ENCODE measurements at places on chromosomes 4 and X. TPM values are rescaled to one million over a fixed set of nuclear protein-coding genes. Genes with fewer than 3 reads are reported as not detected.

GRCh38 chr4:55001538-55001937 lies 123.9 kb downstream of the KDR start:
- DNase-seq, result no peak

GRCh38 chr4:24236532-24236931 lies 346.7 kb upstream of the PPARGC1A start:
- no peak for DNase-seq

The RAB9A gene
- 7.5 TPM for total RNA-seq

- DNase-seq, result no peak
Measured at GRCh38 chr4:125313497-125313896, 1.3 kb upstream of the FAT4 start.

- DNase-seq, result no peak
Measured at GRCh38 chr4:81827577-81828202, 356.0 kb upstream of the RASGEF1B start.

DNA sequence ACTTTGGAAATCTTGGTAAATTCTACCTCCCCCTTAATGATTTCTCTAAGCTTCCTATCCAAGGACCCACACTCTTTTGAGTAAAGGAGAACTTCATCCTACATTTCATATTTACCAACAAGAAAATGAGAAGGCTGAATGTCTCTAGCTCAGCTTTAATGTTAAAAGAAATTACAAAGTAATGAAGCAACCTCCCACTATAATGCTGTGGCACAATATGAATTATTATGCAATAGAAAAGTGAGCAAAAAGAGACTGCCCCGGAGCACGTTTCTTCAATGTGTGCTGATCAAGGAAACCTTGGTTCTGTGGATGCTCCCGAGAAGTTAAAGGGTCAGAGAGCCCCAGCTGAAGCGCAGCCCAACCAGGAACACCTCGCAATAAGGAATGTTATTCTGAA lies 9.1 kb upstream of the TBC1D1 start:
- no peak for DNase-seq

DNA sequence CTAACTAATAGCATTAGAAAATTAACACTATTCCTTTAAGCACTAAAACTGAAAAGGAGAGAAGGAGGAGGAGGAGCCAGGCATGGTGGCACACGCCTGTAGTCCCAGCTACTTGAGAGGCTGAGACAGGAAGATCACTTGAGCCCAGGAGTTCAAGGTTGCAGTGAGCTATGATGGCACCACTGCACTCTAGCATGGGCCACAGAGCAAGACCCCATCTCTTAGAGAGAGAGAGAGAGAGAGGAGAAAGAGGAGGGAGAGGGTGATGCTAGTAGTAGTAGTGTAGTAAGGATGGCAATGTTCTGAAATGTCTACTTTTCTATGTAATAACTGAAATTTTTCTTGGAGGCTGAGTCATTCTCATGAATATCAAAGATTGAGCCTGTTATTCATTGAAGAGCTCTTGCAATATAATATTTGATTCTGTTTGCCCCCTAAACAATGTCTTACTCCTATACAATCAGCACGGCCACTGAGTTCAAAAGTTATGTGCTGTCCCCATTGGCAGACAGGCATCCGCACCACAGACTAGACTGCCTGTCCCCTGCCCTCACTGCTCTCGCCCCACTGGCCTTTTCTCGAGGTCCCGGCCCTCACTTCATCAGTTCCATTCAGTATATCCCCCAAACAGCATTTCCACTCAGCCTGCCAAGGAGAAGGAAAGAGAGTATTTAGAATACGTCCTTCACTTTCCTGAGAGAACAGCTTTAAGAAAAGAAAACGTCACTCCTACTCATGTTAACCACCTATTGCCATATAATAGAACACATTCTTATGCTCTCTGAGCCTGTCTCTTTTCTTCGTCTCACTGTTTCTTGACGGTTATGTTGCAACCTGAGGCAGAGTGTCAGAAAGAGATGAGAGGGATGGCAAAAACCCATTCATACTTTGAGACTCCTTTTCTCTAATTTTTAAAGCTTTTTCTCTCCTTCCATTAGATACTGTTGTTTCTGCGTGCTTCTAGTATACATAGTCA lies 238.1 kb downstream of the PALLD start:
- DNase-seq, result no peak

The RAB41 gene
- 4.2 TPM for total RNA-seq

The AFF1 gene
- 98.5 TPM for total RNA-seq

The ITIH6 gene
- total RNA-seq, result not detected

The PCDH19 gene
- total RNA-seq, result 0.79 TPM

- peak; percentile 53 for DNase-seq
Measured at GRCh38 chrX:119004920-119005524, 30.6 kb downstream of the LONRF3 start.

The PABPC1L2A gene
- total RNA-seq, result not detected

The MEPE gene
- not detected for total RNA-seq

DNA sequence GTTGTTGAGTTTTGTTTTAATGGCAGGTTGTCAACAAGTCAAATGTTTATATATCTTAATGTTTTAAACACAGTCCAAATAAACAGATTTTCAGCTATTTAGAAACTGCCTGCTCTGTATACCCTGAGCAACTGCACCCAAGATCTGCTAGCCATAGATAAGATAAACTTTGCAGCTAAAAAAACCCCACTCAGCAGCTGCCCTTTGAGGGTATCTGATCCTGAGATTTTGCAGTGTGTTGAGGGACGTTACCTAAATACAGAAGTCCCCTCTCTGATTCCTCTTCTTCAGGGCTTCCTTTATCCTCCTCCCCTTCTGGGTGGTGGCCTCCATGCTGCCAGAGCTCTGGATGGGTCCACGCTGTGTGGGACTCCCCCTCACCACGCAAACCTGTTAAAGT lies 11.0 kb upstream of the FGG start:
- DNase-seq, result no peak

GRCh38 chrX:34999702-35000101 lies 57.1 kb downstream of the FAM47B start:
- DNase-seq, result no peak

The CENPVL1 gene
- total RNA-seq, result not detected

DNA sequence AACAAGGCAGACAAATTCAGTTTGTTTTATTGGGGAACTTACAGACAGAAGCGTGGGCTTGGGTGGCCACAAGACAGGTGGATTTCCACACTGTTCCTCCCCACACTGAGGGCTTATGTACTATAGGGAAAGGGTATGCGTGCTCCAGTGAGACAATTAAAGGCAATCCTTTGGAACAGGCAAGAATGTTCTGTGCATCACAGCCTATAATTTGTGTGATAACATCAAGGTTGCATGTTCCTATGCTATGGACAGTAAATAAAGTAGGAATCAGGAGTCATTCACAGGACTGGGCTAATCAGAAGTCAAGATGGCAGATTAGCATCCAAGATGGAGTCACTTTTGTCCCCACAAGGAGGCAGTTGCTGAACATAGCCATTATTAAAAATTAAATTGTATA lies 84.6 kb upstream of the TRIM2 start:
- DNase-seq, result no peak

DNA sequence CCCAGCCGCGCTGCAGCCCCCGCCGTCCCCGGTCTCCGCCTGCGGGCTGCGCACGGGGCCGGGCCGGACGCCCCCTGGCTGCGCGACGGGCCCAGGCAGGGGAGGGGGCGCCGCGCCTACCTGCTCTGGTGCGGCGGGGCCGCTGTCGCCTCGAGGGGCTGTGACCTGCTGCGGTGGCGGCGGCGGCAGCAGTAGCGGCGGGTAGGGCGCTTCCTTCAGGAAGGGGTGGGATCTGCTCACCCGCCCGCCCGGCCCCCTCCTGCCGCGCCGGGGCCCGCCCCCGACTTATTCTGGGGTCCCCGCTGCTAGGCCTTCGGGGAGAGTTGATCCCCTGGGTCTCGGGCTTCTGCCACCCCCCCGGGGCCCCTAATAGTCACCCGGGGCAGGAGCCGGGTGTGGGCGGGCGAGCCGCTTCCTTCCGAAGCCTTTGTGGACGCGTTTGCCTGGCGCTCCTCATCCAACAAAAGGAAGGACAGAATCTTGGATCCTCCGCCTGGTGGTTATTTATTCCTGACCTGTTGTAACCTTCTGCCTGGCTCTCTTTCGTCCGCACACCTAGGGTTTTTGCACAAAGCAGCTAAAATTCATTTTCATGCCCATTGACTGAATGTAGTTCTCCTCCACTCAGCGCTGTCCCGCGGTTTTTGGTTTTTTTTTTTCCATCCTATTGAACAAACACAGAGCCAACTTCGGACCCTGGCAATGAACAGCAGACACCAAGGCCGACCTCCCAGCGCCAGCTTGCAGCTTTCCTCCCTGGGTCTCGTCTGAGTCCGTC lies at the start of gene TMEM150C:
Gene TMEM150C, minus strand, starts transcription at position 203 of the 778 bp plus-strand sequence. CDS start 57,331 bp downstream, outside the sequence.
- peak; percentile 22 for DNase-seq

The CT45A2 gene
- not detected for total RNA-seq

DNA sequence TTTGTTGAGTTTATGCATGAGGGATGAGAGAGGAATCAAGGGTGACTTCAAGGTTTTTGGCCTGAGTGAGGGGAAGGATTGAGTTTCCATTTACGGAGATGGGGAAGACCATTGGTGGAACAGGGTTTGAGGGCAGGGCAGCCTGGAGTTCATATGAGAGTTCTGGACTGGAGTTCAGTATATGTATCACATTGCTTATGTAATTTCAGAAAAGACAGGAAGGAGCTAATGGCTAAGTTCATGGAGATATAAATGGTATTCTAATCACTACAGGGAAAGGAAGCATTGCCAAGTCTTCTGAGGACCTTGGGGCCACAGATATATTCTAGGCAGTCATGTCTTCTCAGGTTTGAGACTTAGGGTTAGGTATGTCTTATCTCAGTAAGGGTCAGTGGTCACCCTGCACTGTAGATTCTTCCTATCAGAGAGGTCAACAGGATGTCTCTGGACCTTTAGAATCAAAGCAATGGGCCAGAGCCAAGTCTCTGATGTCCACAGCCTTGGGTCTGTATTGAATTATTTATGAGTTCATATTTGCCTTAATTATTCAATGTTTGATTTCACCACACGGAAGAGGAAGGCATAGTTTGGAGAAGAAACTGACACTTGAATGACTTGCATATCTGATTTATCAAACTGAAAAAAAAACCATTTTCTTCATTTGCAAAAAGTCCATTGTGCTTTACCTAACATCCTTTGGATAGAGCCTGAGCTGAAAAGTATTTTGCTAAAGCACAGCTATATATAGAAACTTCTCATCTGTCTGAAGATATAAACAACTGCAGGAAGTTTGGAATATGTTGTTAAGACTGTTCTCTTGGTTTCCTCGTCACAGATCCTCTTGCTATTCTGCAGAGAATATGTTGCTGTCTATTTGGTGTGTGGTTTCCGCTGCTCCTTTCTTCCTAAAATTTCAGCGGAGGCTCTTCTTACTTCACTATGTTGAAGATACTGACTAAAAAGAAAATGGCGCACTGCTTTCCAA lies 139.5 kb downstream of the PDGFRA start:
- DNase-seq, result no peak

- no peak for DNase-seq
Measured at GRCh38 chrX:53004811-53005210, 43.8 kb upstream of the GPR173 start.

DNA sequence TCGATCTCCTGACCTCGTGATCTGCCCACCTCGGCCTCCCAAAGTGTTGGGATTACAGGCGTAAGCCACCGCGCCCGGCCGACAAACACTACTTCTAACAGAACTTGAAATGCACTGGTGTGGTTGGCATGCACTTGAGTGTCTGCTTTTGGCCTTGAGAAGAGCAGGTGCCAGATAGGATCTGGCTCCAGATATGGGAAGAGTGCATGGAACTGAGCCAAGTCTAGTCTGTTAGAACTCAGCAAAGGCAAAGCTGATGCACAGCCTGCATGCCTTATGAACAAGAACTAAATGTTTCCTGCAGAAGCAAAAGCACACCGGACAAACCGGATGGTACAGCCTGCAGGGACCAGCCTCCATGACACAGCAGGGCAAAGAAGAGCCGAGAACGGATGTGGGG lies 35.1 kb upstream of the TBL1X start:
- DNase-seq, result no peak

GRCh38 chr4:86961605-86962295 lies 26.9 kb downstream of the AFF1 start:
- DNase-seq, result peak; percentile 41

The VCX2 gene
- total RNA-seq, result not detected

- peak; percentile 8 for DNase-seq
Measured at GRCh38 chrX:132821974-132822633, 136.3 kb downstream of the HS6ST2 start.

- no peak for DNase-seq
Measured at GRCh38 chrX:85419293-85419692, 39.8 kb upstream of the POF1B start.

- DNase-seq, result no peak
Measured at GRCh38 chr4:9927341-9928007, 93.8 kb downstream of the SLC2A9 start.

DNA sequence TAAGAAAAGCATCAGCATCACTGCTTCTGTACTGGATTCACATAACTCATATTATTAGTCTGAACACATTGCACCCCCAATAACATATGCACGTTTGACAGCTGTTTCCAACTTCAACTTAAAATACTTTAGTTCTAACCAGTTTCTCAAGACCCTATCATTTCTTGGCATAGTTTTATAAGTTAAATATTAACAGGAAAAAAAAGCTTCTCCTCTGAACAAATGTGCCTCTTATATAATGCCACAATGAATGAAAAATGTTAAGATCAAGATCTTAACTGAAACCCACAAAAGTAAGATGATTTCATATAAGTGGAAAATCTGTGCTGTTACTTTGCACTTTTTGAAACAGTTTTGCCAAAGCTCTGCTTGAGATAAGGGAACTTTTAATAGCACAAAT lies 652.8 kb upstream of the FAM241A start:
- no peak for DNase-seq

The MRPL1 gene
- 31.8 TPM for total RNA-seq

- no peak for DNase-seq
Measured at GRCh38 chr4:184684491-184685189, 35.1 kb downstream of the PRIMPOL start.

GRCh38 chr4:1982124-1983052 lies 26.4 kb downstream of the NELFA start:
- DNase-seq, result peak; percentile 54

DNA sequence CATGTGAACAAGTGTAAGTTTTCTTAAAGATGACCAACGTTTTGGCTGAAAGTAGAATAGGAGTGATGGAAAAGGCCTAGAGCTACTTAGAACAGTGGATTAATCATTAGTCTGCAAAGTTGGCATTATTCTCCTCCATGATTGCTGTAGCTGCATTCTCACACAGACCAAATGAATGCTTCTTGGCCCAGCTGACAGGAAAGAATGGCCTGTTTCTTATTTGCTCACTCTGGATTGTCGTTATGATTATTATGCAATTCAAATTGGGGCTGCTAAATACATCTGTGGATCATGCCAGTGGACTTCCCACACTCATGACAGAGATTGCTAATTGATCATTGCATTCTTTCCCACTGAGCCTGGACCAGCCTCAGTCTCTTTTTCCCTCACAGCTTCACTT lies 285.0 kb downstream of the STIM2 start:
- no peak for DNase-seq

The SNX12 gene
- total RNA-seq, result 51.4 TPM

The P2RY8 gene
- total RNA-seq, result not detected

GRCh38 chr4:123671636-123672404 lies 275.2 kb downstream of the SPRY1 start:
- no peak for DNase-seq

The HHIP gene
- total RNA-seq, result 1.8 TPM

DNA sequence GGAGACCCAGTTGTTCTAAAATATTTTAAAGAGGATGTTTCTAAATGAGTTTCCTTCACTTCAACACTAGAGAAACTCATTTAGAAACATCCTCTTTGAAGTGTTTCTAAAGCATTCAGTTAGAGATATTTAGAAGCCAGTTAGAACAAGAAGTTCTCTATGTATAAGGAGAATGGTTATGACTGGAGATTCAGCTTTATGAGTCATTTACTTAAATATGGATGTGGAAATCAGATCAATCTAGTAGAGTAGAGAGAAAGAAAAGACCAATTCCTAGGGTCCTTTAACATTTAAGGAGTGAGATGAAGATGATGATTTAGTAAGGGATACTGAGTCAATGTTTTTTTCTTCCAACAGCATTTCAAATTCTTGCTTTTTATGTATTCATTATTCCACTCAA lies 234.1 kb downstream of the GRXCR1 start:
- no peak for DNase-seq
